Hypothalamus (tissue), 51 donors: ENCODE measurements at places on chromosomes 2 and 18.

GRCh38 chr2:11123856-11124759 is 31.2 kb upstream of the SLC66A3 start:
- no peak for DNase-seq

GRCh38 chr2:224565452-224566035 is 19.6 kb downstream of the CUL3 start:
- DNase-seq, result no peak

- DNase-seq, result no peak
These were observed 204.2 kb downstream of the LOXHD1 start for GRCh38 chr18:46452820-46453219.

DNA sequence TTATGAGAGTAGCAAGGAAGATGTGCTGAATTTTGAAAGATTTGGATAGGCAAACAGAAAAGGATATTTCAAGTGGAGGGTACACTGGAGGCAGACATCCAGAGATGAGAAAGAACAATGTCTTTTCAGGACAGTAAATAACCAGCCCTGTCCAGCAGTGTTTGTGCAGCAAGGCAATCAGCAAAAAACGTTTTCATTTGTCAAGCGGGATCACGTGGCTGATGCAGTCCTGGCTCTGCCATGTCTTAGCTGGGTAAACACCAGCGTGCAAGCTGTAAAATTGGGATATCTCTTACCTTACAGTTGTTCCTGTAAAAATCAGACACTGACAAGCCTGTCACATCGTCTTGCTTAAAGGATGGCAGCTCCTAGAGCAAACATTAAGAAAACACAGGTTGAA is 67.8 kb downstream of the CWC22 start:
- DNase-seq, result no peak

GRCh38 chr2:9613291-9613690 is 17.5 kb downstream of the YWHAQ start:
- no peak for DNase-seq

DNA sequence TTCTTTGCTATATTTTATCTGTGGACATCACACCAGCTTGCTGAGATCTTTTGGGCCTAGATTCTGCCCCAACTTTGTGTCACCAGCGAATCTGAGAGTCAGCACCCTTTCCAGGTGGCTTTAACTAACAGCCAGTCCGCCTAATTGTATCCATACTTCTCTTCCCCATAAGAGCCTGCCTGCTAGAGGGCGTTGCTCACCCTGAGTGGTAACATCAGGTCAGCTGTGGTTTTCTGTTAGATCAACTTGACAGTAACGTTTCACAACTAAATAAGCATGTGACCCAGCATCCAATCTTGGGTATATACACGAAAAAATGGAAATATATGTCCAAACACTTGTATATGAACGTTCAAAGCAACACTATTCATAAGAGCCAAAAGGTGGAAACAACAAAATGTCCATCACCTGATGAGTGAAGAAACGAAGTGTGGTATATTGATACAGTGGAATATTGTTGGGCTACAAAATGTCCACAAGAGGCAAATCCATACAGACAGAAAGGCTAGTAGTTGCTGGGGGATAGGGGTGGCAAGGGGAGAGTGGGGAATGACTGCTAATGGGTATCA is 24.9 kb downstream of the EFHD1 start:
- DNase-seq, result no peak

DNA sequence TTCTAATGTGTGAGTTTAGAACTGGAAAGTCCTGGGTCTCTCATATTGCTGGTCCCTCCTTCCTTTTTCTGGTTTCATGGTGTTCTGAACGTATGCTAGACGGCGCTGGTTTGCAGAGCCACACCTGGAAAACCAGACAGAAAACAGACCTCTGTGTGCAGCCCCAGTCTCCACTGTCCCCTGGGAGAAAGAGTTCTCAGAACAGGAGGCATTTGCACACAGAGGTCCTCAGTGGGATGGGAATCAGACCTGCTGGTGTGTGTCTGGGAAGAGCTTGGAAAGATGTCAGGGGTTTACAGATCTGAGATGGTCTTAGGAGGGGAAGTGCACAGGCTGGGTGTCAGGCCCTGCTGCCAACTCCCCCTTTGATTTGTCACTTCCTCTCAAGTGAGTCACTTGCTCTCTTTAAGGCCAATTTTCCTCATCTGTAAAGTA is 14.9 kb upstream of the MBP start:
- DNase-seq, result no peak

GRCh38 chr18:652131-652530 is 5.3 kb upstream of the TYMS start:
- no peak for DNase-seq
